ENCODE measurements at places on chromosomes 6 and 20. TPM values are rescaled to one million over a fixed set of nuclear protein-coding genes. Genes with fewer than 3 reads are reported as not detected.

GRM4 gene
- polyA plus RNA-seq, result 0.62 TPM

FAM217A gene
- polyA plus RNA-seq, result 1.5 TPM

BTN1A1 gene
- polyA plus RNA-seq, result 0.28 TPM

FOXS1 gene
- 5.3 TPM for polyA plus RNA-seq

TMEM74B gene
- 2.0 TPM for polyA plus RNA-seq

SMIM28 gene
- not detected for polyA plus RNA-seq

OOEP gene
- not detected for polyA plus RNA-seq

All from right renal cortex interstitium (tissue), 3 donors.